Kasumi-1 (cell line): ENCODE measurements at places on chromosomes 1 and 21.

- no peak for DNase-seq
These were observed 221.5 kb downstream of the RERE start for GRCh38 chr1:8595941-8596340.

DNA sequence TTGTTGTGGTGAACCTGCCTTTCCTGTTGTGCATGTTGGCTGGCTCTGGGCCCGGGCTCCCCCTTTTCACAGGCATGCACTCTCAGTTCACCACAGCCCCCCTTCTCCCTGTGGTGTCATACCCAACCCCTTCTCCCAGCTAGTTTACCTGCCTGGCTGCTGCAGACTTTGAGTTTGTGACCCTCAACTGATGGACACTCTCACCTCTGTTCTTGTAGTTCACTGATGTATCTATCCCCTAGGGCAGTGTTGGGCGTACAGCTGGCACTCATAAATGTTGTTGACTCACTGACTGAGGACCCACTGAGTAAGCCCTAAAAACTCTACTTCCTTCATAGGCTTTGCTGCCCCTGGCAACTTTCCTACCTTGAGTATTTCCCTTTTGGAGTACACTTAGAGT lies 54.9 kb downstream of the WDR64 start:
- no peak for DNase-seq

DNA sequence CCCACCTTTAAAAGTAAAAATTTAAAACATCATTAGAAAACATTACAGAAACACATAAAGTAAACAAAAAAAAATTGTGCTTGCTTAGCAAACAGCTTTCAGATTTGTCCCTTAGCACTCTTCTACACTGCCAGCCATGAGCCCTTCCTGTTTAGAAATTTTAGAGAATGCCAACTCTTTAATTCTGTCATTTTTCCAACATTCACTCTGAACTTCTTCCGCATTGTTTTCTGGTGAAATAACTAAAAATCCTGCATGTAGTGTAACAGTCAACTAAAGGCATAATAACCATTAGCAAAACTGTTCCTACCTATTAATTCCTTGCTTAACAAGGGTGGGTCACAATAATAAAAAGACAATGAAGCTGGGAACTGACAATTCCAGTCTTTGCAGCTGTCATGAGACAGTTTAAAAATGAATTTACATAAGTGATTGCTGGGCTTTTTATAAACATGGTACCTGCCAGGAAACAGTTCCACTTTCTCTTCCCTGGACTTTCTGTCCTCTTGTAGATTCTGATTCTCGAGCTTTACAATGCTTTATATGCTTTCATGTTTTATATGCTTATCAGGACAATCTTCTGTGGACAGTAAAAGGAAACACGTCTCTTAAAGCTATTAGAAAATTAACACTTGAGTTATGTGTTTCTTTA lies 19.0 kb downstream of the GNG12 start:
- no peak for DNase-seq

DNA sequence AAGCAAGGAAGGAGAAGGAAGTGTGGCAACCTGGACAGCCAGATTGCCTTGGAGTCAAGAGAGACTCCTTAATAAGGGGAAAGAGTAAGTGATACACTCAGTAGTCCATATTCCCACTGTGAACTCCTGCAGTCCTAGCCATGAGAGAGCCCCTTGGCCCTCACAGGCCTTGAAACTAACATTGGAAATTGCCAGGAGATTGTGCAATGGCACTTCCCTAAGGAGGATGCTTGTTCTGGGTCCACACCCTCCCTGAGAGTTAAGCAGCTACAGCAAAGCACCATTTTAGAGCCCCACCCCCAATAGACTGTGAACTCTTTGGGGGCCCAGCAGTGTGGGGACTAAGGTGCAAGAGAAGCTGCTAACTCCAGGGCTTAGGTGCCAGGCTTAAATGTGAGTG lies 367.7 kb upstream of the CAMK1G start:
- no peak for DNase-seq

- no peak for DNase-seq
These were observed 56.5 kb downstream of the GALNT2 start for GRCh38 chr1:230123280-230124185.

DNA sequence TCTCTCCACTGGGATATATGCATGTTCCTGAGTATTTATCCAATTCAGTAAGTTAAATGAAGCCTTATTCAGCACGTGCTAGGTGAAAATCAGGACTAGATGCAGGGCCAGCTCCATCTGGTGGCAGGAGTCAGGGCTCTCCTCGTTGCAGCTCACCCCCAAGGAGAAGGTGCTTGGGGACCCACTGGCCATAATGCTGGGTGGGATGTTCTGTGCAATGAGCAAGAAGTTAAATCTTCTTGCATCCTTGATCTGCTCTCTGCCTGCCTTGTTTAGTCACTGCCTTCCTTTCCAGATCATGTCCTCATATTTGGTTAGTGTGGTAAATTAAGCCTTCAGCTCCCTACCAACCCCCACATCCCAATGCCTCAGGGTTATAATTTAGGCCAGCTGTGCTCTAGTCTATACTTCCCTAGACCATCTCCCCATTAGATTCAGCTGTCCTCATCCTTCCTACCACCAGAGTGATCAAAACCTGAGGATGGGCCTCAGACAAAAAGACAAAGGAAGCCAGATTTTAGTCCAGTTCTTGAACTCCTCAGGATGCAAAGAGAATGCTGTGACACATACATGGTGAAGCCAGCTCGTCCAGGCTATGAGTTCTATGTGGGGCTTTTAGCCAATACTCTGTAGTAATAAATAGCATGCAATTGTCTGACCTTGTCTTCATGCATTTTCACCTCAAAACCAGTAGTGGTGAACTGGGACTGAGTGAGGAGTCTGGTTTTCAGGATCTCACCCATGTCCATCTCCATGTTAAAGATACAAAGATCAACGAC lies 55.9 kb downstream of the SEC16B start:
- peak; percentile 35 for DNase-seq

GRCh38 chr21:38459490-38459889 lies 38.8 kb downstream of the ERG start:
- DNase-seq: no peak

GRCh38 chr1:84101204-84101603 lies 42.9 kb upstream of the PRKACB start:
- no peak for DNase-seq
